ENCODE measurements at places on chromosomes 2 and 18.

GRCh38 chr2:46487667-46488335 lies 8.4 kb downstream of the TMEM247 start:
- peak; percentile 17 for DNase-seq

- no peak for DNase-seq
Observed at GRCh38 chr18:50469380-50469781, 90.5 kb upstream of the MAPK4 start.

GRCh38 chr2:111007757-111008688 lies 112.7 kb upstream of the BCL2L11 start:
- DNase-seq = no peak

DNA sequence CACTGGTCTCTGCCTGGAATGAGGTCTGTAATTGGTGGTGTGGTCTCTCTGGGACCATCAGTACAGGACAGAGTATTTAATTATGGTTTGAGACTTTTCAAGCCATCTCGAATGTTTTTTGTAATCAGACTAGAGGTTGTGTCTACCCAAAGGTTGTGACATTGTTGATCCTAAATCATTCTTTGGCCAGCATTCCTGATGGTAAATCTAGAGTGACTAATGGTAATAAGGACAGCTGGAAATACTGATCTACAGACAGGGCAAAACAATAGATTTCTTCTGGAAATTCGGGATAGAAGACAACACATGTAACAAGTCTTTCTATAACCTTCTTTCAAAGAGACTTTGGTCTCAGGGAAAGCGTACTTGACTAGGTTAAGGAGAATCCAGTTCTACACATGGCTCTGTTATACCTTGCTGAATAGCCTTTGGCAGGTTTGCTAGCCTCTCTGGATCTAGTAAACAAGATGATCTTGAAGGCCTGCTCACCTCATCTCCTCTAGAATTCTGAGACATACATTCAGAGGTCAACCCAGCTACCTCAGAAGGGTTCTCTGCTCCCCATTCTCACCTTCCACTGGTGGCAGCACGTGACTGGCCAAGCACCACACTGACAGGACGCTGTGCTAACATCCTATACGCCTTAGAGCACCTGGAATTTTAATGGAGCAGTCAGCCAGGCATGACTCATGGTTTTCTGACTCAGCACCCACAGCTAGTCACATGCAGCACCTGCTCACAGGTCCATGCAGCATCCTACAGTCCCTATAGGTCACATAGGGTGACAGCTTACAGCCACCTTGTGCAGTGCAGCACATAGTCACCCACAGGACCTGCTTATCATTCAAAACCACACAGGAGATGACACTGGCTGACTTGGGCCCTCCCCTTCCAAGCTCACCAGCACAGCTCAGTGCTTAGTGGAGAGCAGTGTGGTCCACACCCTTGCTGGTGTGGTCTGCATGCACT lies 12.2 kb downstream of the PLB1 start:
- no peak for DNase-seq

DNA sequence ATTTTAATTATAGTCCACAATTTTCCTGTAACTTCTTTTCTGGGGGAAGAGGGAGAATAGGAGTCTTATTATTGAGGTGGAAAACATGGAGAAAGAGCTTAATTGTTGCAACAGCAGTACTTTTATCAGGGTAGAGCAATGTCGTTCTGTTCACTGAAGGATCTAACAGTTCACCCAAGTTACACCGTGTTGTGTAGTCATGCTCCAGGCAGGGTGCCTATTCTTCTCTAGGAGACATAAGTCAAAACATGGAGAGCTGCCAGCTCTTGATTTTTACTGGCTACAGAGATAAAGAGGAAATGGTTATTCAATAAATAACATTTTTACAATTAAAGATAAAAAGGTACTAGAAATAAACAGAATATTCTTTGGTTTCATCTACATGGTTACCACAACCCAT lies 594.3 kb upstream of the NETO1 start:
- no peak for DNase-seq

DNA sequence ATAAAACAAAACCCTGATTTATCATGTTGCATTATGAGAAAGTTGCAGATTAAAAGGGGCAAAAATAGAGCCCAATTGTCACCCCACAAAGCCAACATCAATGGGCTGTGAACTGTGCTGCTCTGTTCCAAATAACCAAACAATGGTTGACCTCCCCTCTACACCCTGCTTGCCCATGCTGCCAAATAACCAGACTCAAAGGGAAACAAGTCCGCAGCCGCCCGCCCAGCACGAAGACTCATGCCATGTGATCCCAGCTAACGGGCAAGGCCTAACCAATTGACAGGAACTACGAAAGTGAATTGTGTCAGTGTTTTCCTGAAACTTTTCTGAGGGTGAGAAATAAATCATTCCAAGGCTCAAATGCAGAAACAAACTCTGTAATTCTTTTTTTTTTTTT lies 97.9 kb upstream of the RIOK3 start:
- DNase-seq = no peak

- DNase-seq = no peak
Observed at GRCh38 chr18:60870261-60871153, 462.7 kb upstream of the CDH20 start.

- DNase-seq = no peak
Observed at GRCh38 chr2:15982285-15983044, 42.1 kb downstream of the MYCN start.

- no peak for DNase-seq
Observed at GRCh38 chr2:18399601-18400000, 160.9 kb downstream of the RDH14 start.

- DNase-seq = no peak
Observed at GRCh38 chr2:1210352-1210751, 202.9 kb upstream of the TPO start.

DNA sequence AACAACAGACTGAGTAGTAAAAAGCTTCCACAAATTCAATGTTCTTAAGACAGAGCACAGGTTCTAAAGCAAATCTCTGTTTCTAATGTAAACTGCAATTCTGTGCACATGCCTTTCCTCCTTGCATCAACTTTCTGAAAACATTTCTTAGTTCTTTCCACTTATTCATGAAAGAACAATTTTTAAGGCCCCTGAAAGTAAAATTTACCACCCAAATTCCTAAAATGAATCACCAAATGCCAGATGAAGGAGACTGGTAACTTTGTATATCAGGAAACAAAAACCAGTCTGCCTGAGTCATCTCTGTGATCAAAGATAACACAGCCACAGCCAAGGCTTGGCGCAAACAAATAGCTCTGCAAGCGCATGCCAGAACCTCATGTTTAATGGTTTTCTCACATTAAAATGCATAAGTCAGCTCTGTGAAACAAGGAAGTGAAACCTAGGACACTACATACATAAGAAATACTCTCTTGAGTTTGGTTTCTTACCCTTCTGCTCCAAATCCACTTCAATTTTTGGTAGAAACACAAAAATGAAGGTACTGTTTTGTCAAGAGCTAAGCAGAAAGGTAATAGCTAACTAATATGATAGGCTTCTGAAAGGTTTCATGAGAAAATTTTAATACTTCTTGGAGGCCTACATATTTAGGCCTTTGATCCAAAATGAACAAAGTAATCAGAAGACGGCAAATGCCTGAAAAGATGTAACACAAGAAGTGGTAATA lies 169.4 kb downstream of the THADA start:
- peak; percentile 89 for DNase-seq

DNA sequence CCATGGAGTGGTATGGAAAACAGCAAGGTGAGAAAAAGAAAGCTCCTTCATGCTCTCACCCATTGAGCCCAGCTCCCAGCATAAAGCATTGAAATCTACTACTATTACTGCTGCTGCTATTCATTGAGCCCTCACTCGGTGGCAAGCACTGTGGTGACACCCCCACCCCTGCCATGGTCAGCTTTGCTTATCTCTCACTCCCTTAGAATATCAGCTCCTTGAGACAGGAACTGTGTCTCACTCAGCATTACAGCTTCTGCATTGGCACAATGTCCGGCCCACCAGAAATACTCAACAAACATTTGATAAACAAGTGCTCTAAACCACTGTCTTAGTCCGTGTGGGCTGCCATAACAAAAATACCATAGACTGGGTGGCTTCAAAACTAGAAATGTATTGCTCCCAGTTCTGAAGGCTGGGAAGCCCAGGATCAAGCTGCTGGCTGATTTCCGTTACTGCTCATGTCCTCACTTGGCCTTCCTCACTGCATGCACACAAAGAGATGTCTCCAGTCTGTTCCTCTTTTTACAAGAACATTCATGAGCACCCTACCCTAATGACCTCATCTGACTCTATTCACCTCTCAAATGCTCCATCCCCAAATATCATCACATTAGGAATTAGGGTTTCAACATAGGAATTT lies 116.3 kb downstream of the ZBTB7C start:
- DNase-seq = no peak

GRCh38 chr2:63866009-63866709 lies 24.5 kb downstream of the UGP2 start:
- no peak for DNase-seq

DNA sequence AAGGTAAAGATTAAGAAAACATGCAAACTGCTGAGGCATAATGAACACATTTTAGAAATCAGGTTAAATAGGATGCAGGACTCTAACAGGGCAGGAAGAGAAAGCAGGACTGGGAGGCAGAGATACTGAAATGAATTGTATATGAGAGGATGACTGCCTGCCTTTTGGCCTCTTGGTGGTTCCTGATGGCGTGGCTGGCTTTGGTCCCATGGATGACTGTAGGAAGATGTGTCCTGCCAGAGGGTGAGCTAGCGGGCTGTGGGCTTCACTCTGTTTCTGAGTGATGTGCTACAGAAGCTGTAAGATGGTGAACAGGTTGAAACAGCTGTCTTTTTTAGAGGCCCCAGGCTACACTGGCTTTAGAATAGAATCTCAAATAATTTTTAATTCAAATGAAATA lies 517.0 kb downstream of the SLC4A3 start:
- DNase-seq = no peak

- DNase-seq = no peak
Observed at GRCh38 chr2:117571590-117572349, 242.7 kb upstream of the DDX18 start.

DNA sequence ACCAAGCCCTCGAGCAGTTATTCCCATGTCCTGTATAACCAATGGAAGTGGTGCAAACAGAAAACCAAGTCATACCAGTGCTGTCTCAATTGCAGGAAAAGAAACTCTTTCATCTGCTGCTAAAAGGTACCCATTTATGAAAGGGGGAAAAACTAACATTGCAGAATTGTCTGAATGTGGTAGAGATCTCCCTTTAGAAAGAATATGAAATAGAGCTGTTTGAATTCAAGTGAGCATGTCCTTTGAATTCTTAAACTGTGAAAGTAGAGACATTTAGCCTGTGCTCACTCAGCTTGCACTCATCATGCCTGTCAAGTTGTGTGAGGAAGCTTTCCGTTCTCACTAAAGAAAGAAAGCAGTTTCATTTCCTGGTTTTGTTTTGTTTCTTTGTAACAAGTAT lies 87.4 kb downstream of the EML4 start:
- DNase-seq = no peak

DNA sequence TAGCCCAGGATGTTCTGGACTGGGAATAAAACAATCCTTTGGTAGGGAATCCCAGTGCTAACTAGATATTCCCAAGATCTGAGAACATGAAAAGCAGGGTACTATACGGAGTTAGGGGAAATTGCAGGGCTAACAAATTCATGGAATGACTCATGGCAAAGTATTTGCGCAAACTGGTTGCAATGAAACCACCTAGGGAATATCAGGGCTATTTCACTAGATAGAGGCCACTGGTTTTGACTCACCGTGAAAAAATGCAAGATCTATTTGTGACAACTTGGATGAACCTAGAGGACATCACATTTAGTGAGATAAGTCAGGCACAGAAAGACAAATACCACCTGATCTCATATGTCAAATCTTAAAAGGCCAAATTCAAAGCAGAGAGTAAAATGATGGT lies 233.3 kb downstream of the MBD2 start:
- DNase-seq = no peak

DNA sequence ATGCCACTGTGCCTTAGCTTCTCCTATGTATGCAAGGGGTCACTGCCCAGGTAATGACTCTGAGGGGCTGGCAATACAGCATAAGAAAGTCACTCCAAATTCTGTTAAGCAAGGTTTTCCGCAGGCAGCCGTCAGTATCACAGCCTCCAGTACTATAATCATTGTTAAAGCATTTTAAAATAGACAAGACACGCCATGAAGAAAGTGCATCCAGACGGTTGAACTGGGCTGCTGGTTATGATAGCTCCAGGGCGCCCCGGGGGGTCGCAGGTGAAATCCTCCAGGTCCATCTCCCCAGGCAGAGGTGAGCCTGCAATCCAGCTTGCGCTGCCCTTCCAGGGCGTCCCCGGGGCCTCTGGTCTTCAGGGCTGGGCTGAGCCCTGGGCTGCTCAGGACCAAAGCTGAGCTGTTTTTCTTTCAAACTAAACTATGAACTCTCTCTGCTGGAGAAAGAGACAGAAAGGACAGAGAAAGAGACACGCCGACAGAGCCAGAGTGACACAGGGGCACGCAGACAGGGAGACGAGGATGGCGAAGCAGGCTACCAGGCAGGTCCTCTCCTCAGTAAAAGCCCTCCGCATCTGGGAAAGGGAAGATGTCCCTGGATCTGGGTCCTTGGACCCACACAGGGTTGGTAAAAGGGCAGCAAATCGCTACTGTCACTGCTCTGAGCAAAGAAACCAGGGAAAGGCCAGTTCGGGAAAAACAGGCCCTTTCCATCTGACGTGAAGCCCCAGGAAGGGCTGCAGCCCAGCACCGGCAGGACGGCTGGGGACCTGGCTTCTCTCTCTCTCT lies 2.1 kb upstream of the TWIST2 start:
- no peak for DNase-seq

DNA sequence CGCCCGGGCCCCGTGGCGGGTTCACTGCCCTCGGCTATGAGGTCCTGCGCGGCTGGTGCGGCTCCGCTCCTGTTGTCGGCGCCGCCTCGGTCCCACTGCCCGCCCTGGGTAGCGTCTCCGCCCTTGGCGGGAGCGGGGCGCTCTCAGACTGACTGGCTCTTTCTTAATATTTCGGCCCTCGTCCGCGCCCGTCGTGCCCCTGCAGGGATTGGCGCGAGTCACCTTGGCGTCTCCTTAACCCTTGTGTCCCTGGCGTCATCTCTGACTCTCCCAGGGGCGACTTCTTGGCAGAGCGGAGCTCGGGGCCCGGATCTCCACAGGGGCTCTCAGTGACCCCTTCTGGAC lies 1.3 kb downstream of the PTMA start:
- no peak for DNase-seq

DNA sequence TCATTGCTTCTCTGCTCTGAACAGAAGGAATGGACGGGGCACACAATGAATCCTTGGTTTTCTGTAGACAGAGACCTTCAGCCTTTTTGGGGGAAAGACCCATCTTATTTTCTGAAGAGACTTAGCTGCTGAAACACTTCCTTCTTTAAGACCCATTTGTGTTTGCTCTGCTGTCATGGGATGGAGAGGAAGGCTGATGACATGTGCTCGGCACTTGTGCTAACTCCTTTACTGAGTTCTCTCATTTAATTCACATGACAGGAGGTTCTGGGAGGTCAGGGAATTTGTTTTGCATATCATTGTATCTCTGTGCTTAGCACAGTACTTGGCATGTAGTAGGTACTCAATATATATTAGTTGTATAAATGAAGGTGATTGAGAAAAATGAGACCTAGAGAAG lies 39.0 kb downstream of the OXER1 start:
- DNase-seq = no peak

- no peak for DNase-seq
Observed at GRCh38 chr18:26421931-26422330, 126.4 kb downstream of the KCTD1 start.
